Stimulated activated CD4-positive, alpha-beta T cell treated with anti-CD3 and anti-CD28 coated beads, Interleukin-1b, Interleukin-23, amount 100 ng/mL, for 1 hour (primary cell): ENCODE measurements at places on chromosomes 12 and 14.

- DNase-seq, result no peak
Measured at GRCh38 chr12:109291117-109291516, 18.0 kb downstream of the FOXN4 start.

DNA sequence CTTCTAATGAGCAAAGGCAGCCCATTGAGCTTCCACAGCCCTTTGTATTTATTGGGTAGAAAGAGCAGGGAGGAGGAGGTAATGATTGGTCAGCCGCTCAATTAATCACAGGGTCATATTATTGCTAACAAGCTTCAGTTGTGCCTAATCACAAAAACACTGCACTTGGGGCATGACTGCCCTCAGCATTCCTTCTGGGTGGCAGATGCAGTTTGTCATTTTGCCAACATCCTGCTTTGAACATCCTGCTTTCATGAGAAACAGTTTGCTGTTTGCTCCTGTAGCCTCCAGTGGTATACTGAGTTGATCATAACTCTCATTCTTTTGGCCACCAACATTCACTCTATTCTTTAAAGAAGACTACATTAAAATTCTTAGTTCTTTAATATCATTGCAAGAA, 462.9 kb upstream of the MIS18BP1 start:
- no peak for DNase-seq

DNA sequence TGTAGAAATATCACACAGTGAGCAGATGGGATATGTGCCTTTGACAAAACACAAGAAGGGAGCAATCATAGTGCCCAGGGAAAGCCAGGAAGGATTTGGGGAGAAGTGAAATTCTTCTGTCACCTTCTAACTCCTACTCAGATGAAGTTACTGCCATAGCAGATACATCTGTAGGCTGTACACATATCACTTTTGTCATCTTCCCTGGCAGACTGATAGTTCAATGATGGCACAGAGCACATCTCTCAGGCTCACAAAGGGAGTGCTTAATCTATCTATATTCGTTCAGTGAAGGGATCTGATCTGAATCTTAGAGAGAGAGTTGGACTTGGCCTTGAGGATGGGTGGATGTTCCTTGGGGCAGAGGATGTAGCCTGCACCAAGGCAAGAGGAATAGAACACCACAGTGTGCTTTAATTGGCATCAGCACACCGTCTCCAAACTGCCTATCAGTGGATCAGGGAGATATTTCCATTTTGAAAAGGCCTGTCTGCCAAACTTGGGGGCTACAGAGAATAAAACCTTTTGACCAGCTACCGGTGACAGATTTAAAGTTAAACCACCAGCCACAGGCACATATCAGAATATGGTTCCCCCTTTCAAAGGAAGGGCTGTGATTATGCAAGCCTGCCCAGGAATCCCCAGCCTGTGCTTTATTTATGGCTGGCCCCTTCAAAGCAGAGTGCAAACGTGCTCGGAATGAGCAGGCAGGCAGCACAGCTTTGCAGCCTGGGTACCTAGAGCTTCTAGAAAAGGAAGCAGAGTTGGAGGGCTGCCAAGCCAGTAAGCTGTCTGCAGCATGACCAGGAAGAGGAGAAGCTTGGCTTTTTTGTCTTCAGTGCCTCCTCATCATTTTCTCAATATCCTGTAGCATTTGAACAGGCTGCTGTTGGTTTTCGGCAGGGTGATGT, 165.5 kb upstream of the DYRK2 start:
- DNase-seq, result peak; percentile 8

GRCh38 chr12:30882706-30883105, 43.8 kb upstream of the TSPAN11 start:
- DNase-seq, result no peak

GRCh38 chr14:81276073-81277069, 55.6 kb upstream of the GTF2A1 start:
- DNase-seq, result no peak

GRCh38 chr12:121217761-121218160, 7.8 kb downstream of the P2RX4 start:
- no peak for DNase-seq

- DNase-seq, result no peak
Measured at GRCh38 chr12:76142305-76142704, 57.8 kb upstream of the NAP1L1 start.

DNA sequence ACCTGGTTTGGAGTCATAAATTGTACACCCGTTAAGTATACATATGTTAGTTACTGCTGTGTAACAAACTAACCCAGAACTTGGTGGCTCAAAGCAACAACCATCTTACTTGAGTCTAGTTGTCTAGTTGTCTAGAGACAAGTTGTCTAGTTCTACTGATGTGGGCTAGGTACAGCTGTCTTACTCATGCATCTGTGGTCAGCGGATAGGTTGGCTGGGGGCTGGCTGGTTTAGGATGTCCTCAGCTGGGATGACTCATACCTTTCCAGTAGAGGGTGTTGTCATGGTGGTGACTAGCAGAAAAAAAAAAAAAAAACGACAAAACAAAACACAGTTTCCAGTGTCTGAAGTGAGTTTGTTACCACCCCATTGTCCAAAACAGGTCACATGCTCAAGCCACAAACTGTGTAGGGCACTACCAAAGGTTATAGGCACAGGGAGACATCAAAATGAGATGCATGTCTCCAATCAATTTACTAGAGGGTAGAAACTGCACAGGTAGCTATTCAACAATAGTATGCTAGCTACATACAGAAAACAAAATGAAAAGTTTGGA, 680.3 kb downstream of the MED13L start:
- no peak for DNase-seq

DNA sequence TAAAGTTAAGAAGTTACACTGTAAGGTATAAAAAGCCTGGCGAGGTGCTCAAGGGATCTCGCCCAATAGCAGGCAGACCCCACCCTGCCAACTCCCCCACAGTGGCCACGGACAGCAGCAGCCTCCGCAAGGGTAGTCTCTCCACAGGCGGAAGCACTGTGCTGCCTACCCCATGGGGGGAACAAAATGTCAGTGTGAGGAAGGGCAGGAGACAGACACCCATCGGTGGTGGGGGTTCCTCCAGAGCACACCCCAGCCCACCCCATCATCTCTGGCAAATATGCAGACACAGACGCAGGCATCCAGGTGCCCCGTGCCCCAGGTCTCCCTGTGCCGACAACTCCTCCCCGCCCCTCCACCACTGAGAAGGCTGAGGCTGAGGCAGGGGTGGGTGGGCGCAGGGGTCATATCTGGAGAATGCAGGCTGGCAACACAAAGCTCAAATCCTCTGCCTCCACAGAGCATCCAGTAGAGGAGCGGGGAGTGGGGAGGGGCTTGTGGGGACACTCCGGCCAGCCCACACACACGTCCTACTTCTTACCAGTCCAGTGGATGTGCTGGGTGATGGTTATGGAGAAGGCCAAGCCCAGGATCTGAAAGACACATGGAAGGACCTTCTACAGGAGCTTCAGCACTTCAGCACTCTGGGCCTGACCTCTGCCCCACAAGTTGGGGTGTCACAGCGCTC, 68.3 kb upstream of the DDX11 start:
- no peak for DNase-seq

- DNase-seq, result no peak
Measured at GRCh38 chr12:21998295-21998694, 47.7 kb upstream of the CMAS start.

DNA sequence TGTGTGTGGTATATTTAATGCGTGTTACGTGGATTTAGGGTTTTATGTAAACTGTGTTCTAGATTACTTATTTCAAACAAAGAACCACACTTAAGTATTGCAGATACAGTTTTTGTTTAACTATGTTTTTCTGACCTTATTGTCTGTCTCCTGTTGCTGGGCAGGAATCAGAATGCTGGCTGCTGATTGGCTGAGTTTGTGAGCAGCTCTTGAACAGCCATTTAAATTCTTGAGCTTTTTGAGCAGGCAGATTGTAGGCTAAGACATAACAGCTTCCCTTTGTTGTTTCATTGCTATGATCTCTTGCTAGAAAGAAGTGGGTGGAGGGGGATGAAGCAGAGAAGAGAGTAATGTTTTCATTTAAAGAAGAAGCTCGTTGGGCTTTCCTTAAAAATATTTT, 52.2 kb downstream of the ATF7IP start:
- peak; percentile 34 for DNase-seq

GRCh38 chr12:52631264-52631663, 12.9 kb upstream of the KRT73 start:
- no peak for DNase-seq

GRCh38 chr14:81669308-81669707, 135.7 kb upstream of the SEL1L start:
- no peak for DNase-seq

GRCh38 chr14:34126586-34126985, 175.7 kb upstream of the EGLN3 start:
- no peak for DNase-seq

- no peak for DNase-seq
Measured at GRCh38 chr12:58321414-58321813, 380.0 kb downstream of the ATP23 start.

DNA sequence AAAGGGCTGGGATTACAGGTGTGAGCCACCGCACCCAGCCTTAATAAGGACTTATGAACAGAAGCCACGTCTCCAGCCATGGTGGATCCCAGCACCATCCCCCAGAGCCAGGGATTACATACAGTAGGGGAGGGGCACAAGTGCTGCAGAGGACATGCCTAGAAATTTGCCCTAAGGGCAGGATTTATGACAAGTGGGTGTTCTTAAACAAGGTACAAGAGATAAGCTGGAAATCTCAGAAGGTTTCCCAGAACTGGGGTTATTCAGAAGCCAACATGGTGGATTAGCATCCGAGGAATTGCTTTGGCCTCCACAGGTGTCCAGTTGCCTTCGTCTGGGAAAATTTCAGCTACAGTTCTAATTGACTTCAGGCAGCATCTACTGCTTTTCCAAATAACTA, 114.4 kb upstream of the EGLN3 start:
- no peak for DNase-seq

- no peak for DNase-seq
Measured at GRCh38 chr14:105909046-105909827, 382.9 kb downstream of the TMEM121 start.

DNA sequence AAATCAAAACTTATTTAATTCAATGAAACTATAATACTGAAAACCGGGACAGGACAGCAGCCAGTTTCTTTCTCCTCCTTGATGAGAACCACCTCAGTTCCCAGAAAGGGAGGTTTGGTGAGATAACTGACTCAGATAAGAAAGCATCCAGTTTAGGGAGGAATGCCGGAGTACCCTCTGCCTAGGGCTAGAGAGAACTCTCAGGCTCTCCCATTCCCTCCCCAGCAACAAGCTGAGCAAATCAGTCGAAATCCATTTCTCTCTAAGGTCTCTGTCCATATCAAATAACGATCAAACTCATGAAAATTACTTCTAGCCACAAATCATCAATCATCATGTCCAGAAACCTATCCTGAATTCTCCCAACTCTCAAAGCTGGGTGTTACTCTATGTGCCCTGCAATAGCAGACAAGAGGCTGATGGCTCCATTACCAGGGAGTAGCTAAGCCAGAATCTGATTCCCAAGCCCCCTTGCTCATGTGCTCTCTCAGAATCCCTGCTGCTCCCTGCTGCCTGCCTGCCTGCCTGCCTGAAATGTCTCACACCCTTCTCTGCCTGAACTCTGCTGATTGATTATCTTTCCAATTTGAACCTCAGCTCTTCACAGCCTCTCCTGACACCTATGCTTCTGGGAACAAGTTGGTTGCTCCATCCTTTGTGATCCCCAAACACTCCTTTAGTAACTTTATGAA, 49.4 kb downstream of the SLC25A47 start:
- no peak for DNase-seq

GRCh38 chr14:70425354-70425753, 8.5 kb upstream of the SYNJ2BP start:
- DNase-seq, result no peak

DNA sequence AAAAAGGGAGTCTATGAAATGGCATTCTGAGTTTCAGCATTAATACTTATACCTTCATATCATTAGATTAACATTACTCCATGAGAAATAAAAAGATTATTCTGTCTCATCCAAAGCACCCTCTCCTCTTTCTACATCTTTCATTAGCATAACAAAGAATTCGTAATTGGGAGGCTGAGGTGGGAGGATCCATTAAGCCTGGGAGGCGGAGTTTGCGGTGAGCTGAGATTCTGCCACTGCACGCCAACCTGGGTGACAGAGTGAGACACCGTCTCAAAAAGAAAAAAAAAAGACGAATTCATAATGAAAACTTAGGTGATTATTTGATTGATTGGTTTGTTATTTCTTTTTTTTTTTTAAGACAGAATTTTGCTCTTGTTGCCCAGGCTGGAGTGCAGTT, 1.8 kb upstream of the CDK17 start:
- no peak for DNase-seq

DNA sequence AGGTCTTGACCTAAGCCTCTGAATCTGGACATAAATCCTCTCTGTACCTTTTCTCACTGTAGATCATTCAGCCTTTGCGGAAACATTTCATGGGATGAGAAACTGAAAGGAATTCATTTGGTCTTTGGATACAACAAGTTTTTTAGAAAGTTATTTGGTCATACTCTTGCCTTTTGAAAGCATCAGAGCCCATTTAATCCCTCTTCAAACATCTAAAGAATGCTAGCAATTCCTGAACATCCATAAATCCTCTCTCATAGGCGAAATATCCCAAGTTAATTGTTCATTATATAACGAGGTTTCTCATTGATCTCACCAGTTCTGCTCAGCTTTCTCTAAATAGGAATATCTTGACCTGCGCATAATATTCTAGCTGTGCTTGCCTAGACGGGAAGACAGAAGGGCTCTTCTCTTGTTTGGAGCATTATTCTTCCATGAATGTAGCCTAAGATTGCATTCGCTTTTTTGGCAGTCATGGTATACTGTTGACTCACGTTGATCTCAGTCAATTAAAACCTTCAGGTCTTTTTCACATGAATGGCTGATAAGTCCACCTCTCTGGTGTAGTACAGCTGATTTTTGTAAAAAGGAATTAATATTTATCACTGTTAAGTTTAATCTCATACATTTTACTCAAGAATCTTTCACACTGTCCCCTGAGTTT, 24.1 kb downstream of the NTN4 start:
- no peak for DNase-seq

- DNase-seq, result no peak
Measured at GRCh38 chr14:75230140-75230792, 48.4 kb upstream of the FOS start.

DNA sequence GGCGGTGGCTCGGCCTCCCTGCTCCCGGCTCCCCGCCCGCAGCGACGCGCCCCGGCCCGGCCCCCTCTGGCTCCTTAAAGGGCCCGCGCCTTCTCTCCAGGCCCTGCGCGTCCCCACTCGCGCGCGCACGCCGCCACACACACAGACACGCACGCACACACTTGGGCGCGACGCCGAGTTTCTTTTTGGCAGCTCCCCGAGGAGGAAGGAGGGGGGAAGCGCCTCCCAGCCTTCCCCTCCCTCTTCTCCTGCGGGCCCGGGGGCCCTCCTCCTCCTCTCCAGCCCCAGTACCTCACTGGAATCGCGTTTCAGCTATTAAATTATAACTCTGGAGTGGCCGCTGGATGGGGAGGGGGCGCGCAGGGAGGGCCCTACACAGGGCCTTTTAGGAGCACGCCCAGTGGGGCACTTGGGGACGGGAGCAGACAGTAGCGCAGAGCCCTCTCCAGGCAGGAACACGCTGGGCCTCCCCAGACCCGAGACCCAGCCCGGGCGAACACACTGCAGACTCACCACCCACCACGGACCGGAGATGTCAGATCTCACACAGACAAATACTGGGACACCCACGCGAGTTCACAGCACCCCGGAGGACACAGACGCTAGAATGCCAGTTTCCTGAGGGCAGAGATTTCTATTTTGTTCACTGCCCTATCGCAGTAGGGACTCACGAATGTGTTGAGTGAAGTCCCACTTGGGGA, 411 bp upstream of the NCOR2 start:
- DNase-seq, result peak; percentile 67
